Kidney tubule cell (primary cell): ENCODE measurements at places on chromosomes 2 and 18.

- DNase-seq, result no peak
These were observed 44.3 kb downstream of the SPRED2 start for GRCh38 chr2:65388051-65388531.

DNA sequence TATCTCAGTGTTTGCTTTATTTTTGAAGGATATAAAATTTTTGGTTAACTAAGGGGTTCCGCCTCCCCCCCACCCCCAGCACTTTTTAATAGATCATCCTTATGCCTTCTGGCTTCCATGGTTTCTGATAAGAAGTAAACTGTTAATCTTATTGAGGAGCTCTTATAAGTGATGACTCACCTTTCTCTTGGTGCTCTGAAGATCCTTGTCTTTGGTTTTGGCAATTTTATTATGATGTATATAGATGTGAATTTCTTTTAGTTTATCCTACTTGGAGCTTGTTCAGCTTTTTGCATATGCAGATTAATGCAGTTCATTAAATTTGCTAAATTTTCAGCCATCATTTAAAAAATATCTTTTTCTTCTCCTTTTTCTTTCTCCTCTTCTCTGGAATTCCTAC is 91.7 kb upstream of the CTAGE1 start:
- no peak for DNase-seq

- no peak for DNase-seq
These were observed 43.0 kb upstream of the STK39 start for GRCh38 chr2:168290391-168290790.

GRCh38 chr2:69429491-69430183 is 7.6 kb downstream of the NFU1 start:
- DNase-seq, result no peak

- no peak for DNase-seq
These were observed 41.6 kb downstream of the DHRS9 start for GRCh38 chr2:169110916-169111315.

GRCh38 chr2:196344397-196344796 is 173.0 kb upstream of the STK17B start:
- DNase-seq, result no peak

DNA sequence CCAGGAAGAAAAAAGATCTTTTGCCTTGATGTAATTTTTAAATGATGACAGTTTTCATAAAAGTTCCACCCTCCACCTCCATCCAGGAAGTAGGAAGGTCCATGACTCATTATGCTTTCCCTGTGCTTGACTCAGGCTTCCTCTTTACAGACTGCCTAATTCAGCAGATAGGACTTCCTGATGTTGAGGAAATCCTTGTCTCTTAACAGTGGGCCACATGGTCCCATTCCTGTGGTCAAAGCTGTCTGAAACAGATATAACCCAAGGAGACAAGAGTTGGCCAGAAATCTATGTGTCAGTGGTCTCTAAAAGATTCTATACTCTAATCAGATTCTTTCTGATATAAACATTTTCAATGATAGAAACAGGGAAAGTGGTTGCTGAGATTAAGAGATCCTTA is 119.1 kb downstream of the BAZ2B start:
- DNase-seq, result peak; percentile 98

DNA sequence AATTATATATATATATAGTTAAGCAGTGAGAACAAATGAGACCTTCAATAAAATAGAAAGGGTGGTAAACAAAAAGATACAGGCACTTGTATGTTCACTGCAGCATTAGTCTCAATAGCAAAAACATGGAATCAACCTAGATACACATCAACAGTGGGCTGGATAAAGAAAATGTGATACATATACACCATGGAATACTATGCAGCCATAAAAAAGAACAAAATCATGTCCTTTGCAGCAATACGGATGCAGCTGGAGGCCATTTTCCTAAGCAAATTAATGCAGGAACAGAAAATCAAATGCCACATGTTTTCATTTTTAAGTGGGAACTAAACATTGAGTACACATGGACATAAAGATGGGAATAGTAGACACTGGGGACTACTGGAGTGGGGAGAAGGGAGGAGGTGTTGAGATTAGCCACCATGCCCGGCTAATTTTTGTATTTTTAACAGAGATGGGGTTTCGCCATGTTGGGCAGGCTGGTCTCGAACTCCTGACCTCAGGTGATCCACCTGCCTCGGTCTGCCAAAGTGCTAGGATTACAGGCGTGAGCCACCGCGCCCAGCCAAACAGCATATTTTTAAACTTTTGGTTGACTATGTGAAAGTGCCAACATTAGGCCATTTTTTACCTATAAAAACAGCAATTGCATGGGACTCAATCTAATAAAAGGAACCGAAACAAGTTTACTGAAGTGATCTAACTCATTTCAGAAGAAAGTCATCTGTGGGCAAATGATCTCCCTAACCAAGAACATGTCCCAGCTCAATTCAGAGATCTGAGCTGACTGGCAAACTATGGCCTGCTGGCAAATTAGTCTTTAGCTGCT is 23.7 kb downstream of the ICA1L start:
- no peak for DNase-seq

DNA sequence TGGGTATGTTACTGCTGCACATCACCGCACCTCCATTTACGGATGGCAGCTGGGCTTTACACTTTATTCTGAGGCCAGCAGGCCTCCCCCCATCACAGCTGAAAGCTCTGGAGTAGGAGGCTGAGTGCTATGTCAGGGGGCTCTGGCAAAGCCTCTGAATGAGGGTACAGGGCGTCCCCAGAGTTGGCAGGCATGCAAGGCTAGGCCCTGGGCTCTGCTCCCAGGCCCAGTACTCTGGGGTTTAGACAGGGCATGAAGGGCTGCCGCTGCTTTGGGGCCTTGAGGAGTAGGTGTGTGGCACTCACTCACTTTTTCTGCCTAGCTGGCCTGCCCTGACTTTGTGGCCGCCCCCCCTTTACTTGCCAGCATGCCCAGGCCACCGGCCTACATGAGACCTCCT is 90.8 kb downstream of the WDSUB1 start:
- no peak for DNase-seq

- DNase-seq, result no peak
These were observed 23.4 kb upstream of the TMEM87B start for GRCh38 chr2:112031473-112032223.

DNA sequence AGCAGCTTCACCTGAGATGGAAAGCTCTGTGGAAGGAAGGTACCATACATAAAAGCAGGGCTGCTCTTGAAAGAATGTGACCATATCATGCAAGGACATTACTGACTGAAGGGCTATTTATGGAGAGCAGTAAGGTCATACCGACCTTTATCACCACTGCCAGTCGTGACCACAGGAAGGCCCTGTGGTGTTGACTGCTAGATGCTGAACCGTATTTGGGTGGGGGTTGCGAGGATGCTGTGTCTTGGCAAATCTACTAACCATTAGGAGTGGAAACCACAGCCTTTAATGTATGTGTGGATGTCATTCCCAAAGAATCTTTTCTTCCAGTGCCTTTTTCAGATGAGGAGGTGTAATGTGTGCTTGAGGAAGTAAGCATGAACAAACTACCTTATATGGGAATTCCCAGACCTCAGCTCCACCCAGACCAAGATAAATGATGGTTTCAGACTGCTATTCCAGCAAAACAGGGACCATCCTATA is 60.8 kb downstream of the LIMS1 start:
- peak; percentile 100 for DNase-seq

DNA sequence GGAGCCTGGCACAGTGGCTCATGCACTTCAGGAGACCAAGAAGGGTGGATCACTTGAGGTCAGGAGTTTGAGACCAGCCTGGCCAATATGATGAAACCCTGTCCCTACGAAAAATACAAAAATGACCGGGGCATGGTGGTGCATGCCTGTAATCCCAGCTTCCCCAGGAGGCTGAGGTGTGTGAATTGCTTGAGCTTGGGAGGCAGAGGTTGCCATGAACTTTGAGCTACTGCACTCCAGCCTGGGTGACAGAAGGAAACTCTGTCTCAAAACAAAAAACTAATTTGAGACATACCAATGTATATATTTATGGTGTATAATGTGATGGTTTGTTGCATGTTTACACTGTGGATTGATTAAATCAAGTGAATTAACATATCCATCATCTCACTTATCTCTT is 21.8 kb upstream of the ZNF512 start:
- DNase-seq, result no peak

- peak; percentile 61 for DNase-seq
These were observed 6.1 kb upstream of the SERPINB8 start for GRCh38 chr18:63963615-63964256.

DNA sequence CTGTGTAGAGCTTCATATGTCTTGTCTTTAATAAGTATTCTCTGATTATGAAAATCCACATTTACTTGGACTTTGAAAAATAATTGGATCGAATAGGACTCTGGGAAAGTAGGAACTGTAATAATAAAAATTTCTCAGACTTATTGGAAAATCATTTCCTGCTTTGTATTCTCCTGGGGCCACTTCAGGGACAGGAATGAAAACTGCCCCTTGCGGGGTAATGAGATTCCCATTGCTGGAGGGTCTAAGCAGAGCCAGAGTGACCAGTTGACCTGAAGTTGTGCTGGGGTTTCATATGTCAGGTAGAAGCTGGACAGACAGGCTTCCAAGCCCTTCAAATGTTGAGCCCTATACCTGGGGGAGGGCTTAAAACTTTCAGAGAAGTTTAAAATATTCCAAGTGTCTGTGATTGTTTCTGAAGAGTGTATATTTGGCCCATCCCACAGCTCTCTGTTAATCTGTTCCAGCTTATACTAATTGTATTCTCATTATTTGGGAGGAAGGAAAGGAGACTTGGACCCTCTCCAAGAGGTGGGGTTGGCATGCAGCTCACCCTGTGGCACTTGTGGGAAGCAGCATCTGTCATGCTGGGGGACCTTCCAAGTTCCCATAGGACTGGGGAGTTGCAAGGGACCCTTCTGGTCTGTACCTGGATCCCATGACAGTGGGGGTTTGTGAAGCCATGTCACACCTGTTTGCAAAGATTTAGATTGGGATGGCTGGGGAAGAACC is 268.7 kb upstream of the ATP5MC3 start:
- DNase-seq, result no peak

DNA sequence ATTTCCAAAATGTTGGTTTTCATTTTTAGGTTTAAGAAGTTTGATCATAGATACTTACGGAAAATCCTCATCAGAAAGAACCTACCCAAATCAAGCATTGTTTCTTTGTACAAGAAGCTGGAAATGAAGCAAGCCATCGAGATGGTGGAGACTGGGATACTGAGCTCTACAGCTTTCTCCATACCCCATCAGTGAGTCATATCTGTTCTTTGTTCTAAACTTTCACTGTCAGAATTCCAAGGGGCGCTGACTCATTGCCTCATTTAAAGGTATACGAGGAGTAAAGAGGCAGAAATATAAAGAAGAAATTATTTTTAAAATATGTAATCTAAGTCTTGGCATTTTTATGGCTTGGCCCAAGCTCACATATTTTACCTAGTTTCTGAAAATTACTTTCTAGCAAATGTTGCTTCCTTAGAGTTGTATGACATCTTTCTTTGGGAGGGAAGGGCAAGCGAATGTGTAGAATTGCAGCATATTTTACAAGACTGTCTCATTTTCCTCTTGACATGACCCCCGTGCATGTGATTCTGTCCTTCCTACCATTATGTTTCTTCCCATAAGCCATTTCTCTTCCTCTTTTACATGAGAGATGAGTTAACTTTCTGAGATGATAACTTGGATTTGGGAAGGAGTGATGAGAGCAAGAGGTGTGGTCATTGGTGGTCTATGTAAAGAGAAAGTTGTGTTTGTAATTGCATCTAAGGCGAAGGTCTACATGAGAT is 41.2 kb downstream of the SLC9A4 start:
- DNase-seq, result peak; percentile 89

- DNase-seq, result peak; percentile 90
These were observed 98.7 kb upstream of the SLC66A3 start for GRCh38 chr2:11056614-11057013.

DNA sequence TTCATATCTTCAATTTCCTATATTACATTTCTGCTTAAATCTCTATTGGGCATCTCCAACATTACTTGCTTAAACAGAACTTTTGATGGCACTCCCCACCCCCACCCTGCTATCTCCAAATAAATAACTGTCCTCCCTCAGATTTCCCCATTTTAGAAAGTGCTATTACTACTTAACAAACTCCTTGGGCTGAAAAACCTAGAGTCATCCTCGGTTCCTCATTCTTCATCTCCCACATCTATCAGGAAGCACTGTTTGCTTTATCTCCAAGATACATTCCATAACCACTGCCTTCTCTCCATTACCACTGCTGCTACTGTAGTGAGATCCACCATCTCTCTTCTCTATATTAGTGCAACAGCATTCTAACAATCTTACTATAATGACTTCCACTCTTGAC is 150.4 kb upstream of the CYRIA start:
- no peak for DNase-seq

- DNase-seq, result no peak
These were observed 3.2 kb downstream of the LYPD6 start for GRCh38 chr2:149333636-149334035.

GRCh38 chr18:7584646-7585275 is 17.6 kb downstream of the PTPRM start:
- DNase-seq, result no peak

GRCh38 chr18:46297621-46298020 is 193.4 kb downstream of the HAUS1 start:
- no peak for DNase-seq

DNA sequence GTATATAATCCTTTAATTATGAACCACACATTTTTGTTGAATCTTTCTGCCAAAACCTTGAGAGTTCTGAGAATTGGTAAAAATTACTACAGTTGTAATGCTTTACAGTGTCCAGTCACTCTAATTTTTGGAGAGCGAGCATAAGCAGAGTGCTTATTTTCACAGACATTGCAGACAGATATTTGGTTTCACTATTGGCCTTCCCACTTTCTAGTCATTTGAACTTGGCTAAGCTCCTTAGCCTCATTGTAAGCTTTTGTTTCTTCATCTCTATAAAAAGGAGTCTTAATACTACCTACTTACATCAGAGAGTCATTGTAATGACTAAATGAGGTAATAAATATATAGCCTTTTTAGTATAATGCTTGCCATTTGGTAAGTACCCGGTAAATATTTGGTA is 80.4 kb downstream of the LCLAT1 start:
- no peak for DNase-seq

GRCh38 chr18:62754026-62754425 is 38.7 kb downstream of the PHLPP1 start:
- DNase-seq, result no peak

- DNase-seq, result peak; percentile 80
These were observed 47.5 kb downstream of the ZFP36L2 start for GRCh38 chr2:43178602-43179542.

DNA sequence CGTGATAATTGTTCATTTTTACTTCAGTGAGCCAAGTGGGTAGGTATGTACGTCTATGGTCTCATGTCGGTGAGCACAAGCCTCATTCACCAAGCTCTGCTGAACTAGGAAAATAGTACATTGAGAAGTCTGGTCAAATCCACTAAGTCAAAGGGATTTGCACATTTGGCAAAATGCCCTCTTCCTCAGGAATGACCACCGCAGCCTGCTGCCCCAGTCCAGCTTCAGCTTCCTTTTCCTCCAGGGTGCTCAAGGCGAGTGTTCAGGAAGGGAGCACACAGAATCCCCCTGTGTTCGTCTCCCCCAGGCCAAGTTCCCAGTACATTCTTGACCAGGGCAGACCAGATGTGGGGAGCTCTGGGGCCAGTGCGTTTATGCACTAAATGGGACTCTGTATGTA is 23.0 kb downstream of the TCF7L1 start:
- DNase-seq, result peak; percentile 86
